Stimulated activated CD4-positive, alpha-beta T cell treated with anti-CD3 and anti-CD28 coated beads, TNF-alpha, amount 100 ng/mL, for 24 hours (primary cell): ENCODE measurements at places on chromosomes 12 and 14.

- no peak for DNase-seq
Observed at GRCh38 chr12:26096036-26096435, 28.8 kb downstream of the BHLHE41 start.

GRCh38 chr12:51846911-51847642, 1.4 kb downstream of the FIGNL2 start:
- DNase-seq = peak; percentile 33

- DNase-seq = no peak
Observed at GRCh38 chr14:79279645-79280597, 931.4 kb downstream of the DIO2 start.

DNA sequence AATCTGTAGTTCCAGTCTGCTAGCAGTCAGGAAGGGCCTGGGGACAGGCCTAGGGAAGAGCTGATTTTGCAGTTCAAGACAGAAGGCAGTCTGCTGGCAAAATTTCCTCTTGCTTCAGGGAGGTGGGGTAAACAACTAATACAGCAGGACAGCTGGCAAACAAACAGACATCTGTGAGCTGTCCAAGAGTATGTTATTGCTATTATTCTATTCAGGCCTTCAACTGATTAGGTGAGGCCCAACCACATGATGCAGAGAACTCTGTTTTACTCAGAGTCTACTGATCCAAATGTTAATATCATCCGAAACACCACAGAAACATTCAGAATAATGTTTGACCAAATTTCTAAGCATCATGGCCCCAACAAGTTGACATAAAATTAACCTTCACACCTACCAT, 161.0 kb upstream of the E2F7 start:
- no peak for DNase-seq

GRCh38 chr12:104357421-104357952, 53.9 kb downstream of the EID3 start:
- no peak for DNase-seq

GRCh38 chr12:26704684-26705460, 128.1 kb downstream of the ITPR2 start:
- DNase-seq = no peak

GRCh38 chr12:67669934-67670631, 21.5 kb downstream of the DYRK2 start:
- no peak for DNase-seq

GRCh38 chr14:54672688-54673087, 105.8 kb downstream of the SAMD4A start:
- DNase-seq = no peak

- no peak for DNase-seq
Observed at GRCh38 chr12:2925322-2925995, 33.7 kb upstream of the TEAD4 start.

- DNase-seq = no peak
Observed at GRCh38 chr12:70258605-70259403, 15.6 kb downstream of the CNOT2 start.

- DNase-seq = no peak
Observed at GRCh38 chr12:66025477-66025876, 105.1 kb downstream of the LLPH start.

DNA sequence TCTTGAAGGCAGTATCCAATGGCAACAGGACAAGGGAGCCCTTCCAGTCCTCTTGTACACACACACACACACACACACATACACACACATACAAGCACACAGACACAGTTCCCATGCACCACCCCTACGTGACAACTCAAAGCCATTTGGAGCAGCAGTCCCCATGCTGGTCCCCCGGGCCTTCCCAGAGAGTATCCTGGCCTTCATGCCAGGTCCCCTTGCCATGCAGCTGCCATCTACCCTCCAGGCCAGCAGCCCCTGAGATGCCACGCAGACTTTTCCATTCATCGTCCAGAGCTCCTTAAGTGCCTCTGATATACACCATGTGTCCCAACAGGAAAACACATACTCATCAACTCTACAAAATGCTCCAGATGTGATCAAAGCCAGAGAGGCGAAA, 159.5 kb downstream of the ANO2 start:
- no peak for DNase-seq

DNA sequence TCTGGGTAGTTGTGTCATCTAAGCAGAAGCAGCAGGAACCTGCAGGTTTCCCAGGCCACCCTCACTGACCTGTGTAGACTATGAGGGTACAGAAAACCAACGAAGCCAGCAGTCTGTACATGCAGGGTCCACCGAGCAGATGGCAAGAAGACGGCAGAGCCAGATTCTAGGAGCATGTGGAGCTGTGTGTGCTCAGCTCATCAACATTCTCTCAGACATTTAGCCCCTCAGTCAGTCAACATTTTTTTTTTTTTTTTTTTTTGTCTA, 7.3 kb upstream of the ASIC1 start:
- DNase-seq = no peak

DNA sequence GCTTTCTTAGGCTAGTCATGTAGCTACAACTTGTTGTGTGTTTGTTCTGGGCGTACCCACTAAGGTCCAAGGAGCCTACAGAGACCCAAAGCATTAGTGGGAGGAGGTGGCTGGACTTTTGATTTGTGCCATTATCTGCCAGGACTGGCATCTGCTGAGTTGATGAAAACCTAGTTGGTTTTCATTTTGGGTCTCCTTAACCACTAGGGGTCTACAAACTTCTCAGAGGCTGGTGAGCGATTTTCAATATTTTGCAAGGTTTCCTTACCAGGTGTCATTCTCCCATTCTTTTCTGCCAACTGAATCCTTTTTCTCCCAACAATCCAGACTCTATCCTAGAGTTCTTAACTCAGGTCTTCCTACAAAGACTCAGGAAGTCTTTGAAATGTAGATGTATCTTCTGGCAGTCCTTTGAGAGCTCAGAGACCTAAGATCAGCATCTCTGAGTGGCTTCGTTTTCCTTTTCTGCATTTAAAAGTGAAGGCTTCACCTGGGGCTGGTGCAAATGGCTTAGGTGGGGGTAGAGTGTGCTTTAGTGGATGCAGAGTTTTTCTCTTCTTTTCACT, 150.0 kb upstream of the RMST start:
- no peak for DNase-seq

DNA sequence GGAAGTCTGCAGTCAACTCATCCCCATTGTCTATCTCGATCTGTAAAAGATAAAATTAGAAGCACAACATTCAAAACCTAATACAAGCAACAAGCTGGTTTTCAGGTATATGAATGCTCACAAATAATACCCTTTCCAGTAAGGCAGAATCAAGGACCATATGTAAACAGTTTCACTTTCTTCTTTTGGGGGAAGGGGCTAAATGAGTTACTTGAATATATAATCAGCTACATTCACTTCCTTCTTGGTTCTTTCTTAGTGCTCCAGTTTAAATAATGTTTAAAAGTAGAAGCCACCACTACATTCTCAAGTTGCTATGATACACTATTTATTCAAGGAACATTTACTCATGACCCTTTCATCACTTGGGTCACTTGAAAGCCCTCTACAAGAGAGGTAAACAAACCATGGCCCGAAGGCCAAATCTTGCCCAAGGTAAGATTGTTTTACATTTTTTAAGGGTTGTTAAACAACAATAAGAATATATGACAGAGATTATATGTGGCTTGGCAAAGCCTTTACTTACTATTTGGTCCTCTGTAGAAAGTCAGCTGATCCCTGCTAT, 10.3 kb downstream of the TWF1 start:
- no peak for DNase-seq

- no peak for DNase-seq
Observed at GRCh38 chr12:122997343-122998250, 17.1 kb downstream of the ARL6IP4 start.

DNA sequence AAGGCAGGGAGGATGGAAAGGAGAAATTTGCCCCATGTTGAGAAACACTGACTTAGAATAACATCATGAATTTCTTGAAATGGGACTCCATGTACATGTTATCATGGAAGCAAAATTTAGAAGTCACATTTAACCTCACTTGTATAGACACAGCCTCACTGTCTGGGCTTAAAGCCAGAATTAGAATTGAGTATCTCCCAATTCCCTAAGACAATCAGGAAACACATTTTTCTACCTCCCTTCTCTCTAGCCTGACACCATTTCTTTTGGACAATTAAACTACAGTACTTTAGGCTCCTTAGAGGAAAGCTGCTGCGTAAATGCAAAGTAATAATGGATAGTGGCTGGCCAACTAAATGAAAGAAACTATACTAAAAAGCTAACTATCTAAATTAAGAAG, 795.5 kb downstream of the C12orf50 start:
- DNase-seq = no peak

GRCh38 chr14:89476354-89476896, 59.4 kb upstream of the FOXN3 start:
- DNase-seq = no peak

GRCh38 chr14:77316872-77317301, 3.8 kb downstream of the POMT2 start:
- DNase-seq = no peak

DNA sequence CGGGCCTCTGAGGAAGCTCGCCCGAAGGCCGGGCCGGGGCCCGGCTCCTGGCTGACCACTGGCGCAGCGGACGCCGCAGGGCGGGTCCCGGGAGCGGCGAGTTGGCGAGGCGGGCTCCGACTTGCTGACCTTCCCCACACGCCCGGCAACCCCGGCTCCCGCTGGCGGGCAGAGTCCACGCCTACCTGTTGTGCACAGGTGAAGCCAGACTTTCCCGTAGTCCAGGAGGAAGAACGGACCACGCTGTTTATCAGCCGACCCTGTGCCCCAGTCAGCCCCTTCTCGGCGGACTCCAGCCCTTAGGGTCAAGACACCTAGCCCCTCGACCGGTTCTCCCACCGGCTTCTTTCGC, 407 bp downstream of the HEATR5A start:
- DNase-seq = no peak

- DNase-seq = peak; percentile 1
Observed at GRCh38 chr14:59055439-59056045, 132.9 kb upstream of the DAAM1 start.

DNA sequence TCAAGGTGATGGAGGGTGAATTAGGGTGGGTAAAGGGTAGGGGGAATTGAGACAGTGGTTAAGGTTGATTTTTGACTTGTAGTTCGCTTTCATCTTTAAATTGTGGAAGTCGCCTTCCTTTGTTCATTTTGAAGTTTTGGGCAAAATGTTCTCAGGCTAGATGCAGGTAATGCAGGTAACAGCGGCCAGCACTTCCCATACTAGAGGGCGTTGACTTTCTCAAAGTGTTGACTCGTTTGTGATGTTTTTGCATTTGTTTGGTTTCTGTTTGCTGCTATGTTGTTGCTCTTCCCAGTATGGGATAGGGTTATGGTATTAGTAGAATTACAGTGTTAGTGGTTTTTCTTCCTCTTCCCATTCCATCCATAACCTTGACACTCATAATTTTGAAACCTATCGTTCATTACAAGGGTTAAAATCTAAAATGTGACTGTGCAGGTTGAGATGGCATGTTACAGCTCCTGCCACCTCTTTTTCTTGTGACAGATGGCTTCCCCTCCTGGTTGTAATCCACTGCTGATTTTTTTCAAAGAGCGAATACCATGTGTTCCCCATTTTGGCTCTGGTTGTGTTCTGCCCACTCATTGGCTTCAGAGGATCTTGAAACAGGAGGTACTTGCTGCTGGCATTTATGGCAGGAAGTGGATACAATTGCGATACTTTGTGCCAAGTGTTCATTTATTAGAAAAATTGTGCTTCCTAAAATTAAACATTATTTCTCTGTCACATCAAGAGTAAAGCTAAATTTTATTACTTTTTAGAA, 57.1 kb downstream of the ERC1 start:
- DNase-seq = no peak

DNA sequence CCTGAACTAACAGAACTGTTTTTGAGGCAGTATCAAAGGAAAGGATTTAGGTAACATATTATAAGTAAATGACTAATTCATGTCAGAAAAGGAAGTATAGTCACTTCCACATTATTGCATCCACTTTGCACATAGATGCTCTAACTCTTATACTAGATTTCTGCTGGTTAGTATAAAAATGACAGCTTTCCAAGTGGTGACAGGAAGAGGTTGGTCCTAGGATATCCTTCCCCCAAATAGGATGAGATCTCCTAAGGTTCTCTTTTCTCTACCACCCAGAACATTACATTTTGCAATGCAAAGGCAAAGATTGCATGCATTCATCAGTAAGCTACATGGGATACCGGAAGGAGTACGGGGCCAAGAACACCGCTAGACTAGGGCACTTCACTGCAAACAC, 15.2 kb downstream of the DAD1 start:
- DNase-seq = no peak

GRCh38 chr14:92635031-92635430, 113.4 kb downstream of the LGMN start:
- DNase-seq = no peak

DNA sequence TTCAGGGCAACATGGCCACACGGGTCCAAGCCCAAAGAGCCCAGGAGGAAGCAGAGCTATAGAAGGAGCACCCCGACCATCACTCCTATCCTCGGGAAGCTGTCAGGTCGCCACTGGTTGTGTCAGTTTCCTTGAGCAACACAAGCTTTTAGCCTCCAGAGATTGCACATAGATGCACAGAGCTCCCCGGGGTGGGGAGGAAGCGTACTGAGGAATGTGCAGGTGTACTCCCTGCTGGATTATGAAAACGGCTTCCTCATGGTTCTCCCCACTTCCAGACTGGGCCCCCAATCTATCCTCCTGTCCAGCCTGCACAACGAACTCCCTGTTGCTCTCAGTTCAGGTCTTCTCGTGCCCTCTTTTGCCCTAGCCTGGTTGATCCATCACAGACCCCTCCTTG, 30.3 kb upstream of the IRF2BPL start:
- DNase-seq = no peak

DNA sequence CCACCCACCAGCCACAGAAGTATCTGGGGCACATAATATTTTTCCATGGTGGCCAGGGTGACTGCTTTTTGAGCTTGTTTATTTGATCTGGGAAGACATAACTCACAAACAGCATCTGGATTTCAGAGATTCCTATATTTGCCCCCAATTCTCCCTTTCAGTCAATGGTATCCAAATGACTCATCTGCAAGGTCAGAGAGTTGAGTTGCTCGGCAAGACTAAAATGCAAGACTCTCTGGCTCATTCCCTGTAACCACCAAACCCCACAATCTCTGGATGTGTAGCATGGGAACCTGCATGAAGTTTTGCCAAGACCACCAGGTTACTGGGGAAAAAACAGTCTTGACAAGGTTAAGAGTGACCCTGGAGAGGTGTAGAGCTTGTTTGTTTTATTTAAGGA, 174.9 kb upstream of the FAR2 start:
- no peak for DNase-seq

GRCh38 chr12:47155457-47156166, 75.9 kb upstream of the AMIGO2 start:
- no peak for DNase-seq

DNA sequence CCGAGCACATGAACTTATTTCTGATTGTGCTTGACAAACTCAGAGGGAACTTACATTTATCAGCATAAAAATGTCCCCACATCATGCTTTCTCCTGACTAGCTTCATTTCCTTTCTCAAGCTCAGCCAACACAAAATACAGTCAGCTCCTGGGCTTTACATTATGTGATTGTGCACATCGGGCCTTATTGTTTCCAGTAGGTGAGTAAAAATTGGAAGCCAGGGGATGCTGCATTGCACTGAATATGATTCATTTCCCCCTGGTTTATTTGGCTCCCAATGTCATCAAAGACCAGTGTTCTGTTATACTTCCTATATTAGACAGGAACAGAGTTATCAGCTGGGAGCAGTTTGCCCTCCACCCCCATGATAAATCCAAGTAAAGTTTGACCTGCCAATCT, 521.8 kb downstream of the RMST start:
- DNase-seq = no peak
